ENCODE measurements at places on chromosomes 3 and 15. TPM values are rescaled to one million over a fixed set of nuclear protein-coding genes. Genes with fewer than 3 reads are reported as not detected.

The IFT57 gene
- 52.8 TPM for total RNA-seq

DNA sequence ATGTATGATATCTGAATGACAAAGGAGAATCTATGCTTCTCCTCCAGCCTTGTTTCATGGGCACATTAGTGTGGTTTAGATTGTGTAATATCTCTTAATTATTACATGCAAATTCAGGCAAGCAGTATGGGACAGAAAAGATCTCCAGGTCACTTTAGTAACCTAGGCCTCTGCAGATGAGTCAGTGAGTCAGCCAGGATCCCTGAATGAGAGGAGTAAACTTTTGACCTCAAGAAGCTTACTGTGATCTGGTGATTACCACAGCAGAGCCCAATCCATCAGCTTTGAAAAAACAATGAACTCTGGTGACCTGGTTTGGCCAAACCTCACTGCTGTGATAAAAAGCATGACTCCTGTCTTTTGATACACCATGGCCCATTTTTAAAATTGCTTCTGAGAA lies 107.8 kb downstream of the LRRN1 start:
- H3K4me3 ChIP-seq: no peak overlapping the region
- no peaks in the 10 kb centered on the region for H3K27me3 ChIP-seq
- no peaks in the 10 kb centered on the region for H3K36me3 ChIP-seq
- DNase-seq: no peak
- no peaks in the 10 kb centered on the region for H3K4me1 ChIP-seq
- H3K27ac ChIP-seq: no peak overlapping the region

The CCRL2 gene
- 0.84 TPM for total RNA-seq

The STAB1 gene
- total RNA-seq: 114 TPM

DNA sequence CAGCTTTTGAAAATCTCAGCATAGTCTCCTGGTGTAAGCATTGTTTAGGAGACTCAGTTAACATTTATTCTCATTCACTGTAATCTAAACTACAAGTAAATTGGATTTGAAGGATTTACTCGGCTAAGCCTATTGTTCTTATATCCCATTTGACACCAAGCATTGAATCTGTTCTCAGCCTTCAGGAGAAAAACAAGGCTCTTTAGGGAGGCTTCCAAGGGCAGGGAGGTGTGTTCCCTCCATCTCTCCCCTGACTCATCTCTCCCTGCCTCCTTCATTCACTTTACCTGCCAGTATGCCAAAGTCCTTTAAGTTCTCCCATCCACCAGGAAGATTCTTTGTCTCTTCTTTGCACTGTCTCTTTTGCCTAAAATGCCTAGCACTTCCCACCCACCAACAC lies 347.8 kb downstream of the MFSD1 start:
- no peak overlapping the region for H3K4me3 ChIP-seq
- H3K36me3 ChIP-seq: no peaks in the 10 kb centered on the region
- no peaks in the 10 kb centered on the region for H3K27me3 ChIP-seq
- no peak overlapping the region for H3K27ac ChIP-seq
- no peaks in the 10 kb centered on the region for H3K4me1 ChIP-seq
- no peak for DNase-seq

- no peak overlapping the region for H3K27ac ChIP-seq
- no peaks in the 10 kb centered on the region for H3K36me3 ChIP-seq
- H3K27me3 ChIP-seq: no peaks in the 10 kb centered on the region
- DNase-seq: no peak
- no peak overlapping the region for H3K4me3 ChIP-seq
Measured at GRCh38 chr15:93973287-93973686, 258.1 kb upstream of the MCTP2 start.

The SPTSSB gene
- not detected for total RNA-seq

DNA sequence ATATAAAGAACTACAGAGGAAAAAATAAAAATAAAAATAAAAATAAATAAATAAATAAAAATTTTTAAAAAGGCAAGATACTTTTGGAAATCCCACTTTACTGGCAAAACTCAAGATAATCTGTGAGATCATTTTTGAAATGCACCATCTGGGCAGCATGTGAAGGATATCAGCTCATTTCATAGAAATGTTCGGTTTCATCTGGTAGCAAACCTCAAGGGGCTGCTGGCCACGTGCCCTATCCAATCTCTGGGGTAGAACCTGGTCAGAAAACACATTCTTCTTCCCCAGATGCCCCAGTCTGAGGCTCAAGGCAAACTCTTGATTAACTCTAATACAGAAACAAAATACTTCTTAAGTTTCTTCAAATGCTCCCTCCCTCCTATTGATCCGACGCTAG lies 166.0 kb downstream of the FMN1 start:
- no peaks in the 10 kb centered on the region for H3K4me1 ChIP-seq
- H3K36me3 ChIP-seq: no peaks in the 10 kb centered on the region
- no peak overlapping the region for H3K4me3 ChIP-seq
